ENCODE measurements at places on chromosomes 2 and 18.

DNA sequence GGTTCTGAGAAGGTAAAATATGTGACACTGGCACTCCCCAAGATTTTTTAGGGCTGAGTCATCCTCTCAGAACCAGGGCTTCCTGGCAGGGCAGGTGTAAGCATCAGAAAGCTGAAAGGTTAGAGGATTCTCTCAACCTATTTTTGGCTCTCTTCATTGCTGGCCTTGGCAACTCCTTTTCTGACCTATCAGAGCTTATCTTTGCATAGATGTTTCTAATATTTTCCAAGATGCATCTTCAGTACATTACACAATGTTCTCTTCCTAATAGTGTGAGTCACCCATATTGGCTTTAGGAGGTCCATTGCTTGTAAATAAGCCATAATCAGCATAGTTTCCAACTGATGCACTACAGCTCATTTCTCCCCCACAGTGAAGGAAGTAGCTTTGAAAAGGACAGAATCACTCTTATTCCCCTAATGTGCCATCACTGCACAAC, 2008.4 kb upstream of the PIK3C3 start:
- no peak for DNase-seq

DNA sequence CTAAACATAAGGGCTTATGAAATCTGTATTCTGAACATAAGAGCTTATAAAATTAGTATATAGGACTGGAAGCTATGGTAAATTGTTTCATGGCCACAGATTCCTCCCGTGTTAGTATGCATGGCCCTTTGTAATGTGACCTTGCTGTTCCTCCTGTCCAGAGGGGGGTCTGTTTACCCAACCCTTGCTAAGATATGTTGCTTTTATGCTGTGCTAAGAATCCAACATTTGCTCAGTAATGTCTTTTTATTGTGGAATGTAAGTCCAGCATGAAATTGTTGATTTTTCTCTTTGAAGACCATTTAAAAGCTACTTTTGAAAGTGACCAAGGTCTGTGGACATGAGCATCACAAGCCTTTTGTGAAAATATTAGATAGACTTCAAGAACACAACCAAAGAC, 485.4 kb downstream of the PARD3B start:
- no peak for DNase-seq

GRCh38 chr2:228268756-228269155, 87.3 kb upstream of the SPHKAP start:
- DNase-seq: no peak

GRCh38 chr2:120403676-120404075, 57.7 kb downstream of the INHBB start:
- DNase-seq: no peak

- DNase-seq: no peak
These were observed 222.1 kb downstream of the MTX2 start for GRCh38 chr2:176491172-176491904.

GRCh38 chr2:150467621-150467963, 19.9 kb downstream of the RND3 start:
- no peak for DNase-seq

GRCh38 chr2:215949991-215950404, 63.4 kb downstream of the MREG start:
- no peak for DNase-seq

DNA sequence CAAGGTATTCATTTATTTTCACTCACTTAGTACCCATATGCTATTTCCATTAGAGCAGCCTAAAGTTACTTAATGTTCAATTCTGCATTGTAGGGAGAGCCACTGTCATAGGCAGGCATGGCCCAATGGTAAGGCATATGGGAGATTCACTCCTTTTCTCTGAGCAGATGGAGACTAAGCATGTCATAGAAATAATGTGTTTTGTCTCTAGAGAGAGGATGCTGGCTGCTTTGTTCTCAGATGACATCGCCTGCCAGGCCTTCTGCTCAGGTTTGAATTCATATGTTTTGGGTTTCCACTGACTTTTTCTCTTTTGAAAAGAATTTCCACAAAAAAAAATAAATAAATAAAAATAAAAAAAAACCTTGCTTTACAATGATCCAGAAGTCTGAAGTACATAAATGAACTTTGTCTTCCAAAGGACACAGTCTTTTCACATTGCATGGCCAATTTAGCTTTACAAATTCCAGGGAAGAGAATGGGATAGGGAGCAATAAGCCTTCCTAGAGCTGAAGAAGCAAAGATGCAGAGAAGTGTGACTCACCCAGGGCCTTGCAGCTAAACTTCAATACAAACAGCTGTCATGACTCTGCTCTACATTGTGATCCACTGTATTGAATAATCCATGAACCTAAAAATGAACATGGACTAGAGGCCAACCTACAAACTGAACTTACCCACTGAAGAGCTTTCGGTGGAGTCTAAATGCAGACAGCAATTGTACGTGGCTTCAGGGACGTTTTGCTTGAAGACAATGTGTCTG, 422.5 kb downstream of the CMPK2 start:
- no peak for DNase-seq

DNA sequence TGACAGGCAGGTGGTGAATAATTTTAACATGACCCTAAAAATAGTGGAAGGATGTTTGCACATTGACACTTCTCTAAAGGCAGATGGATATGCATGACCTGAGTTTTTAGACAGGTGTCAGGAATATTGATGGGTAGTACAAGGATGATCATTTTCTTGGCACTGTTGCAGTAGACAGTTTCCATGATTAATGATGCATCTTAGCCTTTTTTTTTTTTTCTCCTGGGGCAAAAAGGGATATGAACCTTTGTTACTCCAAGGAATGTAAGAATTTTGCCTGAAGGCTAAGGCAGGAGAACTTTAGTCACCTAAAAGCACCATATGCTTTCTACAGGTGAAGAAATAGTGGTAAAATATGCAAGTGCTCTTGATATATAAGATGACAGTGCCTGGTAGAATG, 136.3 kb upstream of the CAVIN2 start:
- no peak for DNase-seq

- DNase-seq: no peak
These were observed 152.4 kb downstream of the ZFP36L2 start for GRCh38 chr2:43074052-43074451.

DNA sequence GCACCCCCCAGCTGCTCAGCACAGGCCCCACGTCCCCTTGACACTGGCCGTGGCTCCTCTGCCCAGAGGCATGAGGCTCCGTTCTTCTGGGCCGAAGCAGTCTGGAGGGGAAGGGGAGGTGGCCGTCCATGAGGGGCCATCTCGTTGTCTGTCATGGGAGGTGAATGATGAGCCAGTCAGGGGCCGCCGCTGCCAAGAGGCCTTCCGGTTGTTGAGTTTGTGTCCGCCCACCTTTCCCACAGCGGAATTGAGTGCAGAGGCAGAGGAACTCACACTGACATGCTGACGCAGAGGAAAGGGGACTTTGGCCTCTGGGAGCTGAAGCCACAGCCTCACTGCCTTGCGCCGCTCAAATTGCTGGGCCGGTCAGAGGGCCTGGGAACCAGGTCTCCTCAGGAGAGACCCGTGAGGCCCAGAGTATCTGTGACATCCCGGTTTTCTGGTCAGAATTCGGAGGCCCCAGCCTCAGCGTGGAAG, 268.4 kb downstream of the ATAD2B start:
- DNase-seq: no peak

DNA sequence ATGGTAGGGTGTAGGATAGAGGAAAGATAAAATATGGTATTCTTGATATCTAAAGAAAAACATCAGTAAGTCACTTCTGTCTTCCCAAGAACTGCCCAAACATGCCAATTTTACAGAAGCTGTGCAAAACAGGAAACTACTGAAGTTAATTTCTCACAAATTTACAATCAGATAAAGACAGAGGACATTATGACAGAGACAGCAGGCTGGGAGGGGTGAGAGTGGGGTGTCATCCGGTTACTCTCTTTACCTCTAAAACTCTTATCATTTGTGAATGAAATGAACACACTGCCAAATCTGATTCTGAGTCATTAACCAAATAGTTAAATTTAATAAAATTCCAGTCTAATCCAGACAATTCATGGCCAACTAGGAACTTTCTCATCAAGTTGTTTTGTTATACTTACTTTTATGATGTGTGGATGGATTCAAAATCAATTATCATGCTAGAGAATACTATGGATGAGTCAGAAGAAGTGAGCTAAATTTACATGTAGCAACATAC, 323.2 kb upstream of the MEX3C start:
- no peak for DNase-seq

- no peak for DNase-seq
These were observed 116.0 kb upstream of the AQP4 start for GRCh38 chr18:26981360-26982082.

- DNase-seq: no peak
These were observed 30.6 kb downstream of the CFAP221 start for GRCh38 chr2:119574864-119575263.

DNA sequence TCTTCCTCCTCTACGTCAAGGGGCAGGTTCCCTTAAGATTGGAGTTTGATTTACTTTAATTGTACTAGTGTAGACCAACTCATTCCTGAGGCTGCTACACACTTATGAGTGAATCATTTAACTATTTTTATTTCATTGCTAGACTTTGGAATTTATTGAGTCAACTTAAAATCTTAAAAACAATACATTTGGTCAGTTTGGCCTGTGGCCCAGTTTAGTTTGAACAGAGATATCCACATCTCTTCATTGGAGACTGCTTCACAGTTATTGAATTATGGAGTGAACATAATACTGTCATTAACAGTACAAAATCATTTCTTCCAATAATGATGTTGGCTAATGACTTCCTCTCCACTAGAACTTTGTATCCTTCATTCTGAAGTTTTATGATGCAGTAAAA, 34.5 kb upstream of the STPG4 start:
- no peak for DNase-seq

DNA sequence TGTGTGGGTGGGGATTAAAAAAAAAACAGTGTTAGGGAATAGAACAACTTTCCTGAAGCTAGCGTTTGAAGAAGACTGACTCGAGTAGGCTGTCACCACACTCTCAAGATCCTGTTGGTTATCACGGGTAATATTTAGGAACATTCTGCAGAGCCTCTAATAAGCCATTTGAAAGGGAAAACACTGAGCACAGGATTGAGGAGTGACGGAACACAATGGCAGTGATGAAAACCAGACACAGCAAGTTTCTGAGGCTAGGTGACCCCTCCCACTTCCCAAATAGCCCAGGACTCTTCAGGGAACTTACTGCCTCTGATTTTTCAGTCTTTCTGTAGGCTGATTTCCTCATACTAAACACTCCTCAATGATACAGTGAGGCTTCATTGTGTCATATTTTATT, 88.2 kb upstream of the TMEM200C start:
- no peak for DNase-seq

DNA sequence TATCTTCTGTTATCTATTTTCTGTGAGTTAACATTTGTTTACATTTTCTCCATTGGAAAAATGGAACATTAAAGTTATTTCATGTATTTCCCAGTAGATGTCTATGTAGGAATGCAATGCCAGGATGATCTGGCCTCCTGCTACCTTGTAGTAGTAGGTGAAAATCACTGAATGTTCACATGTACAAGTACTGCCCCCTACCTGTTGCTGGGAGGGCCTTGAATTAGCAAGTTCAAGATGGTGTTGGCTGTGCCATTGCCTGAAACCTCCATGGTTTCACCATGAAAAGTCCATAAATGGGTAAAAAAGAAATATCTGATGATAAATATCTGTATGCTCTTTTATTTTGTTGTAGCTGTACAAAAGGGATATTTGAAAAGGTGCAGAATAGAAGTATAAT, 30.7 kb downstream of the XRCC5 start:
- no peak for DNase-seq

DNA sequence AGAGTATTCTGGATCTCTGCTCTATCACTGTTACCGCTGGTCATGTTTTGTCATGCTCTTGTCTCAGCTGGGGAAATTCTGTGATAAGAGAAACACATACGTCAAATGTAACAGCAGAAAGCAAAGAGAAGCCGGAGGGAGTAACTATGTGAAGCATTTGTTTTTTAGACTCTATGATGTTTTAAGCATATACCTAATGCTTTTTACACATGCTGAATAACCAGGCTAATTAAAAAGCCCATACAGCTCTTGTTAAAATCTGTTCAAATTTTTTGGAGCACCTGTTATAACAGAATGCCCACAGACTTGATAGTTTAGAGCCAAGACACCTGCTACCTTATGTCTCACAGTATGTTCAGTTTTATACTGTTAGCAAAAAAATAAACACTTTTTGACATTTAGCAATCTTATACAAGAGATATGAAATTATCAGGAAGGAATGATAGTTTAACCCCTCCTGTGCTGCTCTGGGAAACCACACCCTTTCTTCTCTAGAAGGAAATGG, 92.3 kb upstream of the TANK start:
- no peak for DNase-seq

GRCh38 chr2:189581354-189582139, 961 bp upstream of the SLC40A1 start:
- DNase-seq: peak; percentile 3

DNA sequence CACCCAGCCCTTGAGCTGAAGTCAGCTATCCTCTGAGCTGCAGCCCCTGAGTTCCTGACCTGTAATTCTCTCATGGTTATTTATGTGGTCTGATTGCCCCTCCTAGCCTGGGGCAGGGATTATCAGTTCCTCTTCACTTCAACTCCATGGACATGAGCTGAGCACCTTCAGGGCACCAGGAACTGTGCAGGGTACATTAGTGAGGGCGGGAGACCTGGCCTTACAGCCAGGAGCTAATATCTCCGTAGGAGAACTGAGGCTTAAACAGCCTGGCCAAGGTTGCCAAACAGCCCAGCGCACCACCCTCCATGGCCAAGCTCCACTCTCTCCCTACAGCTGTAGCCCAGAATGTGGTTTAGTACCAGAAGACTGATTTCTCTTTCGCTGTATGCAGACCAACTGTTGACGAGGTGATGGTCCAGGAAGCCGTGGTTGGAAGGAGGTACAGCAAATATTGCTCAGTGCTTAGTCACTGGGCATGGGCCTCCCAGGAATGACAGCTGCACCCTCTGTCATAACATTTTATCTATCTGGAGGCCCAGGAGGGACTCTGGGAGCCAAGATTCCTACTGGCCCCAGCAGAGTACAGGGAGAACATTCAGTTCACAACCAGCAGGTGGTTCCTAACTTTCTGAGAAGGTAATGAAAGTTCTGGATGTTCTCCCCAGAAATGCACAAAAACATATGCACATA, 228.7 kb upstream of the SIX2 start:
- no peak for DNase-seq

- no peak for DNase-seq
These were observed 59.3 kb upstream of the ALPP start for GRCh38 chr2:232319067-232319802.

GRCh38 chr2:237616373-237616733, 11.0 kb upstream of the LRRFIP1 start:
- no peak for DNase-seq

- no peak for DNase-seq
These were observed 11.1 kb downstream of the TRAK2 start for GRCh38 chr2:201440182-201440581.

DNA sequence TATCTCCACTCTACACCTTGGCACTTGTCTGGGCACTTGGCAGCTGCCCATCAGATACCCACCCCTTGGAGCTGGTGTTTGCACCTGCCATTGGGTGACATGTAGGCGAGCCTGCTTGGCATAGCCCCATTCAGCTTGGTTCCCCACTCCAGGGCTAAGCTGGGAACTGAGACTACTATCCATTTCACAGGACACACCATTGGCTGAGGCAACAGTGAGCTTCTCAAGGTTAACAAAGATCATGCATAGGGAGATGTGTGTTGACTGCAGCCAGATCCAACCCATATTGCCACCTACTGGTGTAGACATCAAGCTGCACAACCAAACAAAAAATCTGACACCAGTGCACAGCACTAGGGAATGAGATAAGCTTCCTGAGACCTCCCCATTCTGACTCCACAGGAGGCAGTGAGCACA, 1389.8 kb upstream of the TMEFF2 start:
- no peak for DNase-seq
